ENCODE measurements at places on chromosomes 2 and 18. TPM values are rescaled to one million over a fixed set of nuclear protein-coding genes. Genes with fewer than 3 reads are reported as not detected.

The GAL3ST2 gene
- total RNA-seq = 0.25 TPM

The ST6GAL2 gene
- 0.09 TPM for total RNA-seq

The PMS1 gene
- 27.0 TPM for total RNA-seq

The SERPINB4 gene
- not detected for total RNA-seq

The CENPA gene
- total RNA-seq = not detected

The SLC9A4 gene
- not detected for total RNA-seq

The LCT gene
- not detected for total RNA-seq

The CCDC74A gene
- 15.1 TPM for total RNA-seq

The OSBPL6 gene
- 5.2 TPM for total RNA-seq

All from fibroblast of the aortic adventitia (primary cell).